RKO (cell line): ENCODE measurements at places on chromosomes 3 and 15.

GRCh38 chr3:114441386-114441785 lies 147.6 kb downstream of the TIGIT start:
- no peak for DNase-seq

DNA sequence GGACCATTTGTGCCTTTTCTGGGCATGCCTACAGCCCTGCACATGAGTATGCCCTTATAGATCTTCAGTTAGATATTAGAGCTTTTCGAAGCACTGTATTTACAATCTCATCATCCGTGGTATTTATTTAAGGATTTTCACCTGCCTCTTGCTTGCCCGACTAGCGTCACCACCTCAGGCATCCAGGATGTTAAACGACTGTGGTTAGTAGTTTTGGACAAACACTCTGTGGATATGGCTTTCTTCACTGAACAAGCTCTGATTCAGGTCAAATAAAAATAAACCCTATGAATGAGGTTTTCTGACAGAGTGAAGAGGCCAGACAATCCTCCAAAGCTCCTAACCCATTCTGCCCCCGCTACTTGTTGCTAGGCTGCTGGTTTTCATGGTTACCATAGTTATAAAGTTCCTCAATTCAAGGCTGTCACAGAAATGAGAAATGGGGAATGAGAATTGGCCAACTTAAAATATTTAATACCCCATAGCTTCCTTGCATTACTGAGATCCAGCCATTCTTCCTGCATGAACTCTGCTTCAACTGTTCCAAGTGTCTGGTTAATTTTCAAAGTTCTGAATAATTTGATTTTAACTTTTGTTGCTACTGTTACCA lies 440.1 kb downstream of the GABRG3 start:
- no peak for DNase-seq

GRCh38 chr15:93020976-93021772 lies 67.8 kb downstream of the RGMA start:
- DNase-seq: no peak

- DNase-seq: no peak
These were observed 342.1 kb downstream of the NR2F2 start for GRCh38 chr15:96672629-96673028.

DNA sequence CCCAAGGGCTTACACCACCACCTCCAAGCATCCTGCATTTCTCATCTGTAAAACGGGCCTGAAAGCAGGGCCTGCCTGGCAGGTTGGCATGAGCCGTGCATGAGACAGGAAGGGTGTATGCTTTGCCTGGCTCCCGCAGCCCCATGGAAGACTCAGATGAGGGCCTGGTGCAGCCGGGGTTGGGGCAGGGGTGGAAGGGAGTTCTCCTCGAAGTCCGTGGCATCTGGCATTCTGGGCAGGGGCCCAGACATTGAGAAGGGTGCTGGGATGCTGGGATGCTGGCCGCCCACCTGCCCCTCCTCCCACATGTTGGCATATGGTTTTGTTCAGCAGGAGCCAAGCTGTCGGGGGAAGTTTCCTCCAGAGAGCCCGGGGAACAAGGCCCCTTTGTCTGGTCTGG lies 13.0 kb upstream of the FBLN2 start:
- no peak for DNase-seq

DNA sequence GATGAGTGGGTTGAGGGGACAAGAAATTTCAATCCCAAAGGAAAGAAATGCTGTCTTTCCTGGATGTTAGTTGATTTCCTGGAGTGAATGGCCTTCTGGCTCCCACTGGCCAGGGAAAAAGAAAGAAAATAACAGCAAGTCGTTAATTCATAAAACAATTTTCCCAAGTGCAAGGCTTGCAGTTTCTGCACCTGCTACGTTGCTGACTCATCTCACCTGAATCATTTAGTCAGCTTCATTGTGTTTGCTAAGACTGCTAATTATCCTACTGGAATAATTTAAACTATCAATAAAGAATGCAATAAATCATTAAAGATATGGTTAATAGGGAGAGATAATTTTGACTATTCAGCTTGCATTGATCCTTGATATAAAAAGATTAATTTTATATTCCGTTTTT lies 387.6 kb downstream of the ROBO2 start:
- no peak for DNase-seq

GRCh38 chr3:113660896-113661295 lies 35.5 kb downstream of the USF3 start:
- no peak for DNase-seq
